ENCODE measurements at places on chromosomes 4 and X.

DNA sequence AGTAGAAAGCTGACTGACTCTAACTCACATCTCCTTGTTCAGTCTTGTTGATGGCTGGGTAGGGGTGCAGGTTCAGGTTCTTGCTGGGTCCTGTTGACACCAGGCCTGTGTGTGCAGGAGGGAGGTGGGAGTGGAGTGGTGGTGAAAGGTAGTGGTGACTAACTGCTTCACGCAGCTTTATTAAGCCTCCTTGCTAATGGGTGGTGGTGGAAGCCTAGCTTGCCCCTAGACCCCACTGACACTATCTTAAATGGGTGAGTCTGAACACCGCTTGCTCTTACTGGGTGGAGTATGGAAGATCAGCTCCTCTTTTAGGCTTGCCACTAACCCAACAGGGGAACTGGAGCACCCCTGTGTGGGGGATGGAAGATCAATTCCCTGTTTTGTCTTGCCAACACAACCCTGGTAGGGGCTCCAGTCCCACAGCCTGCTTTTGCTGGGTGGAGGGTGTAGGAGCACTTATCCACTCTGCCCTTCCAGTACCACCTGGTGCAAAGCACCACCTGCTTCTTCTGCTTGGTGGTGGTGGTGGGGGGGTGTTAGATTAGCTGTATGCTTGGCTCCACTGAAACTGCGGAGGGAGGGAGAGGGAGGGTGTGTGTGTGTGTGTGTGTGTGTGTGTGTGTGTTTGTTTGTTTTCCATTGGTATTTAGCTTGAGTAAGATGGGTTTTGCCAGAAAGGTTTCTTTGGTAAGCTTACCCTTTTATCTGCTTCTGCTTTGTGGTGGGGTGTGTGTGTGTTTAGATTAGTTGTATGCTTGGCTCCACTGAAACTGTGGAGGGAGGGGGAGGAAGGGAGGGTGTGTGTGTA is 25.6 kb downstream of the KDM6A start:
- no peak overlapping the region for H3K4me3 ChIP-seq
- H3K4me1 ChIP-seq, result no peaks in the 10 kb centered on the region
- H3K27me3 ChIP-seq, result no peaks in the 10 kb centered on the region

GRCh38 chr4:1731180-1731579 is 9.9 kb downstream of the TACC3 start:
- DNase-seq, result no peak
- H3K27ac ChIP-seq, result no peak overlapping the region
- H3K36me3 ChIP-seq, result peaks cover 54% of the 10 kb centered on the region
- H3K4me3 ChIP-seq, result no peak overlapping the region
- no peaks in the 10 kb centered on the region for H3K27me3 ChIP-seq

DNA sequence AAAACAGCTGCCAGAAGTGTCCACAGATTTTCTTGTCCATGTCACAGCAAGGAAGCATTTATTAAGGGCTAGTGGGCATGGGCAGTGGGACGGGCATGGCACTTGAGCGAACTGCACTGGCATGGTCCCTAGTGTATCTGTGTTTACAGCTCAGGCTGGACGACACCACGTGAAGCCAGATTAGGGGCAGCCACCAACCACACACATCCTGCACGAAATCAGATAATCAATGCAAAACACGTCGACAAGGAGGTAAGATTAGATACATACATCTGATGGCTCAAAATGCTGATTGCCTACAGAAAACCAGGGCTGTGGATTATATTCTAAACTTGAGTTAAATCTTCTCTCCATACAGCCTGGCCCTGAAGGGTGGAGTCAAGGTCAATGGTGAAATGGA is 103.8 kb upstream of the ATP6AP2 start:
- peaks cover 20% of the 10 kb centered on the region for H3K4me1 ChIP-seq
- DNase-seq, result no peak
- no peak overlapping the region for H3K27ac ChIP-seq
- H3K27me3 ChIP-seq, result no peaks in the 10 kb centered on the region
- no peak overlapping the region for H3K4me3 ChIP-seq

- H3K27ac ChIP-seq, result no peak overlapping the region
- H3K27me3 ChIP-seq, result no peaks in the 10 kb centered on the region
- H3K36me3 ChIP-seq, result no peaks in the 10 kb centered on the region
Observed at GRCh38 chr4:25113915-25114904, 46.0 kb downstream of the SEPSECS start.

GRCh38 chrX:45806410-45807121 is 605.9 kb upstream of the DIPK2B start:
- peaks cover 2% of the 10 kb centered on the region for H3K4me1 ChIP-seq
- DNase-seq, result peak; percentile 62
- peak overlapping the region; percentile 59 for H3K27ac ChIP-seq
- no peaks in the 10 kb centered on the region for H3K36me3 ChIP-seq
- H3K4me3 ChIP-seq, result peak overlapping the region; percentile 2

GRCh38 chr4:63063760-63064159 is 1345.5 kb downstream of the TECRL start:
- no peaks in the 10 kb centered on the region for H3K36me3 ChIP-seq
- no peak overlapping the region for H3K27ac ChIP-seq
- no peak for DNase-seq
- H3K4me1 ChIP-seq, result no peaks in the 10 kb centered on the region

GRCh38 chrX:630612-631496 is at the start of gene SHOX:
Gene SHOX (plus strand): TSS chrX:630791. CDS start chrX:630898, 107 bp downstream.
- H3K36me3 ChIP-seq, result no peaks in the 10 kb centered on the region
- DNase-seq, result no peak
- no peaks in the 10 kb centered on the region for H3K4me1 ChIP-seq
- no peak within 1 kb of the TSS for H3K27ac ChIP-seq

- peak; percentile 1 for DNase-seq
- H3K36me3 ChIP-seq, result no peaks in the 10 kb centered on the region
- H3K27me3 ChIP-seq, result no peaks in the 10 kb centered on the region
- H3K4me1 ChIP-seq, result peaks cover 80% of the 10 kb centered on the region
Observed at GRCh38 chr4:2799224-2799911, 6.5 kb downstream of the SH3BP2 start.

- no peaks in the 10 kb centered on the region for H3K27me3 ChIP-seq
- DNase-seq, result no peak
- no peak overlapping the region for H3K4me3 ChIP-seq
- H3K27ac ChIP-seq, result no peak overlapping the region
- H3K36me3 ChIP-seq, result peaks cover 73% of the 10 kb centered on the region
Observed at GRCh38 chr4:3148926-3149325, 74.4 kb downstream of the HTT start.

DNA sequence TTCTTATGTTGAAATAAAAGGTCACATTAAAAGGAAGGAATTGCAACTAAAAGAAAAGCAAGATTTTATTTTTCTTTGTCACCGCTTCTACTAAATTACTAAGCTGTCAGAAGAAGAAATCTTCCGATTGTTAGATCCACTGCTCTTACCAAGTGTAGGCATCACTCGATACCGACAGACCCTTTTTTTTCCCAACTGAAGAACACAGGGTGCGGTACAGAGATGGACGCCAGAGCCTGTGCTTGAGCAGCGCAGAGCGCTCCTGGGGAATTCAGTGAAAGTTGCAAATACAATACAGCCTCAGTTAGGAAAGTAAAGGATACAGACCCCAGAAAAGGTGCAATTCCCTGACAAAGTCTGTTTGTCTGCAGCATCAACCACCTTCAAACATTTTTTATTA is 94.9 kb upstream of the WDR17 start:
- no peak overlapping the region for H3K27ac ChIP-seq
- no peaks in the 10 kb centered on the region for H3K27me3 ChIP-seq
- H3K4me3 ChIP-seq, result no peak overlapping the region
- H3K4me1 ChIP-seq, result no peaks in the 10 kb centered on the region
- DNase-seq, result no peak

- H3K4me3 ChIP-seq, result no peak overlapping the region
- peaks cover 4% of the 10 kb centered on the region for H3K4me1 ChIP-seq
- H3K27ac ChIP-seq, result no peak overlapping the region
- no peaks in the 10 kb centered on the region for H3K27me3 ChIP-seq
Observed at GRCh38 chrX:47235691-47236103, 2.9 kb downstream of the USP11 start.

- no peak overlapping the region for H3K4me3 ChIP-seq
- H3K27ac ChIP-seq, result no peak overlapping the region
- no peak for DNase-seq
- H3K36me3 ChIP-seq, result no peaks in the 10 kb centered on the region
- peaks cover 24% of the 10 kb centered on the region for H3K4me1 ChIP-seq
Observed at GRCh38 chr4:41160856-41161255, 53.5 kb downstream of the APBB2 start.

DNA sequence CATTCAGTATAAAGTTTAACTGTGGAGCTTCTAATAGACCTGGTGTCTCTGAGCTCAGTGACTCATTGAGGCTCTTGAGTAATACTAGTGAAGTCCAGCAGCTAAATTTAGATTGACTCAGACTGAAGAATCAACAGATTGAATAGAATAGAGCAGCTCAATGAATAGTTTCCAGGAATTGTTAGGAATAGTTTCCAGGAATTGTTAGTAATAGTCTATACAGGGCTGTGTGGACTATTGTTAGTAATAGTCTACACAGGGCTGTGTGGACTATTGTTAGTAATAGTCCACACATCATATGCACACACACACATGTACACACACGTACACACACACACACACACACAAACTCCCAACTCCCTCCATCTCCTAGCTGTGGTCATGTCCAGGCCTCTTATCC is 3.0 kb downstream of the GIMD1 start:
- no peaks in the 10 kb centered on the region for H3K4me1 ChIP-seq
- H3K4me3 ChIP-seq, result no peak overlapping the region
- DNase-seq, result peak; percentile 41
- H3K27me3 ChIP-seq, result no peaks in the 10 kb centered on the region

DNA sequence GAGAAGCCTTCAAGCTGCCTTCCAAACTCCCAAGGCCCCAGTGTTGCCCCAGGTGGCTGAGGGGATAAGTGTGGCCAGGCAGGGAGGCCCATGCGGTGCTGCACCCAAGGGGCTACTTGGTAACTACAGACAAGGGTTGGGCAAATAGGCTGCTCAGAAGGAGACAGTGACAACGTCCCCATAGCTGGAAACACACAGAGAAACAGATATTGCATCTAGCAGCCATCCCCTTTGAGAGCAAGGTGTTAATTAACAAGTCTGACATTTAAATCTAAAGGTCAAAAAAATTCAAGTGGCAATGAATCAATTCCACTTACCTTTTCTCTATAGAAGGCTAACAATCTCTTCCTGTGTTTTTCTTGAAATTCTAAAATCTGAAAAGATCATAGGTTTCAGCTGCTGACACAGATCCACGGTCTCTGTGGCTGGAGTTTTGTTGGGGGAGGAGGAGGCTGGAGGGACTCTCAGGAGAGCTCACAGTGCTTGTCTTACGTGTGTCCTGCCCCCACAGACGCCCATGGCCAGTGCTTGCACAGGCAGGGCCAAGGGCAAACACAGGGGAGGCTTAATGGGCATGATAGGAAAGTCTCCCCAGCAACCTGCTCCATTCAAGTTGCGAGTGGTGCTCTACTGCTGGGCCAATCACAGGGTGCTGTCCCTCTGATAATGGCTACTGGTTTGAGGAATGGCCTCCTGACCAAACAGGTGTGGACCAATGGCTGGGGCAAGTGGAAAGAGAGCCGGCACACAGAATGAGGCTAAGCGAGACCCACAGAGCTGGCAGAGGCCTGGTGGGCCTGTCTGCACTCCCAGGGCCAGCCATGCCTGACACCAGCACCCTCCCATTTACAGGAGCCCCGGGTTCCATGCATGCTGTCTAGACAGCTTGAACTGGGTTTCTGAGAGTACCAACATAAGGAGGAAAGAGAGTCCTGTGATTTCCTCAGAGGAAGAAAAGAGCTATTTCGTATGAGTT is 22.6 kb downstream of the RNF212 start:
- H3K4me3 ChIP-seq, result no peak overlapping the region
- DNase-seq, result no peak
- no peaks in the 10 kb centered on the region for H3K36me3 ChIP-seq

Measured in large intestine (tissue), 12 donors.